Mesenchymal stem cell (in vitro differentiated cells and primary cell): ENCODE measurements at places on chromosomes 13 and 19.

- DNase-seq = peak; percentile 15
Observed at GRCh38 chr13:76790980-76791819, 95.0 kb downstream of the KCTD12 start.

DNA sequence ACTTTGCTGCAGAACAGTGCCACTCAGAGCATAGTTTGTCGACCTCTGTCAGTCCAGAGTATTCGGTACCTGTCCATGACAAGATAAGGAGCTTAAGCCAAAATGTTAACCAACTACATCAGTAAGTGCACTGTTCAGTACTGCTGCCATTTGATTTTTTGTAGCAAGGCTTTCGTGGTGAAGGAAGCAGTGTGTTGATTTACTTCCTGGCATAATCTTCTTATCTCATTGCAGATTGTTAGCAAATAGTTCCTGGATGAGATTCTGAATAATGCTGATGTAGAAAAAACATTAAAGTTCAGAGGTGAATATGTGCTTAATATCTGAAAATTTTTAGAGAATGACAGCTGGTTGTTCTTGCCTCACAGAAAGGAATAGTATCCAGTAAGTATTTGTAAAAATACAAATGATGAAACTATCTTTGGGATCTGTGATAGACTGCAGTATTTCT is 85.7 kb downstream of the LRRC63 start:
- peak; percentile 42 for DNase-seq

DNA sequence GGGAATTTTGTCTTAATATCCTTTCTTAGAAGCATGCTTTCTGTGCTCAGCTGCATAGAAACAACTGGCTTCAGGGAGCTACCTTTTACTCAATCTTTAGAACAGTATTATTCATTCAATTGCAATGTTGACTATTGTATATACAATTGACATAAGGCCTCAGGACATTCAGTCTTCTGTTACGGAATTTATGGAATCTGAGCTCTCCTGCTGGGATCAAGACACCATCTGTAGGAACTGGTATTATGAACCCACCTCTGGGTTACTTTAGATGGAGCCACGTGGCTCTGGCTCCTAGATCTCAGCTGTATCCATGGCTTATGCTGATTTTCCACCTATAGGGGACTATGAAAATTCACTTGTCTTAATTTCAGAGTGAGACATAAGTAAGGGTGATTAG is 716.2 kb upstream of the GPC6 start:
- peak; percentile 49 for DNase-seq

GRCh38 chr19:16208847-16209665 is 11.3 kb downstream of the AP1M1 start:
- DNase-seq = no peak

DNA sequence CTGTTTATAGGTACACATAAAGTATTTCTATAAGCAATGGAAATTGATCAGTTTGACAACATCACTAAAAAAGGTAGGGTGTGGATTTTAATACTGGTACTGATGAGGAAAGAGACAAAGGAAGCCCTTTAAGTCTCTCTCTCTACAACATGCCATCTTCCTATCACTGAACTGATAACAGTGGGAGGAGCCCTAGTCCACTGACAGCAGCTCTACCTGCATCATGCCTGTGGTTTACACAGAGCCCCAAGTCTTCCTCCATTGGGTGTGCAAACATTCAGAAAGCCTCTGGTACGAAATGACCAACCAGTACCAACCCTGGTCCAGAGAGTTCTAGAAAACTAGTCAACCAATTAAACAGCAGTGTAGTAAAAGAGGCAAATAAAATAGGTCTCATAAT is 53.4 kb downstream of the KLF12 start:
- no peak for DNase-seq

DNA sequence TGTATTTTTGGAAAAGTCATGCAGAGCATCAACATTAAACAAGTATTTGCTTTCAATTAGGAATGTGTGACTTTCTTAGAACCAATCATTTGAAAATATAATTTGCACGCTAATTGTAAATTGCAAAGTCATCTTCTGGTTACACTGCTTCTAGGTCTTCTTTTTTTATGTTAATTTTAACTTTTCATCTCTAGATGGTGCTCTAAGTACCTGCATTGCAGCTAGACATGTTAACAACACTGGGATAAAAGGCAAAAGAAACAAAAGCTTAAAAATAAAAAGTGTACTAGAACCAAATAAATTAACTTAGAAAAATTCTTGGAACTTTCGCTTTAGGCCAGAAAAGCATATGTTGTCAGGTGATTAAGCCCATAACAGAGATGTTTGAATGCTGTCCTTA is 2758.2 kb downstream of the PCDH9 start:
- DNase-seq = peak; percentile 57

GRCh38 chr13:29969286-29969685 is 118.9 kb upstream of the UBL3 start:
- DNase-seq = no peak

GRCh38 chr19:42208612-42209011 is 8.9 kb downstream of the DEDD2 start:
- DNase-seq = no peak

- DNase-seq = peak; percentile 29
Observed at GRCh38 chr13:96141032-96141431, 51.1 kb downstream of the HS6ST3 start.

- DNase-seq = no peak
Observed at GRCh38 chr13:60047918-60048317, 115.8 kb downstream of the DIAPH3 start.

DNA sequence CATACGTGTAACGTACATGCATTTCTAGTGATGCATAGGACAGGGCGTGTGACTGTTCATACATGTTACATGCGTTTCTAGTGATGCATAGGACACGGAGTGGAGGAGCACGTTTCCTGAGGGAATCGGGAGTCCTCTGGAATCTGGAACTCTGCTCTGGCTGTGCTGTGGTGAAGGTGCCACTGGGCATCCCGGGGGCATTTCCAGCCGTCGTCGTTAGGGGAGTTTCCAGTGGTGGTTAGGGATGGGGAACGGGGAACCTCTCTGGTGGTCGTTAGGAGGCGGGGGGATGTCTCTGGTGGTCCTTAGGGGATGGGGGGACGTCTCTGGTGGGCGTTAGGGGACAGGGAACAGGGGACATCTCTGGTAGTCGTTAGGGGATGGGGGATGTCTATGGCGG is 209.6 kb upstream of the SOX1 start:
- DNase-seq = no peak

GRCh38 chr13:45413826-45414307 is 4.3 kb downstream of the SLC25A30 start:
- no peak for DNase-seq

DNA sequence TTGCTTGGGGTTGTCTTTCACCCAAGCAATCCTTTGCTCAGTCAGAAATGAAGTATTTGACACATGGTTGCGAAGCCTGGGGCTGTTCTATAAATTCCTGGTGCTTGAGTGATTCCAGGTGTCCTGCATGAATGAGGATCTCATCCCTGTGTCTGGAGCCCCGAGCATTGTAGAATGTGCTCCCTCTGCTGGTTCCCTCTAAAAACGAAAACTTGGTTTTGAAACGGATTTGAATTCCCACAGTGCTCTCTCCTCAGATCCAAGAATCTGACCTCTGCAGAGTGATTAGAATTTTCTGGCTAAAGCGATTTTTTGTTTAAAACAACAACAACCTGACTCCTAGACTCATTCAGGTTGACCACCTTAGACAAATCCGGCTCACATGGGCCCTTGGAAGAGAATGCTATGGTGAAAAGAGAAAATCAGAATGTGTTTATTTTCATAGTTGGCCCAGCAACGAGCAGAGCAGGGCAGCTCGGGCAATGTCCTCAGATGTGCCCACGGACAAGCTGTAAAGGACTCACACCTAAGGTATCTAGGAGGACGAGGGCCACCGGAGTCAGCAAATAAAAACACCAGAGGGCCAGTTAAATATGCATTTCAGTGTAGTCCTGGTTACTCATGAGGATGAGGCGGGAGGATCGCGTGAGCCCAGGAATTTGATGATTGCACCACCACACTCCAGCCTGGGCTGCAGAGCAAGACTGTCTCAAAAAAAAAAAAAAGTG is 8.7 kb upstream of the ATP12A start:
- peak; percentile 92 for DNase-seq

DNA sequence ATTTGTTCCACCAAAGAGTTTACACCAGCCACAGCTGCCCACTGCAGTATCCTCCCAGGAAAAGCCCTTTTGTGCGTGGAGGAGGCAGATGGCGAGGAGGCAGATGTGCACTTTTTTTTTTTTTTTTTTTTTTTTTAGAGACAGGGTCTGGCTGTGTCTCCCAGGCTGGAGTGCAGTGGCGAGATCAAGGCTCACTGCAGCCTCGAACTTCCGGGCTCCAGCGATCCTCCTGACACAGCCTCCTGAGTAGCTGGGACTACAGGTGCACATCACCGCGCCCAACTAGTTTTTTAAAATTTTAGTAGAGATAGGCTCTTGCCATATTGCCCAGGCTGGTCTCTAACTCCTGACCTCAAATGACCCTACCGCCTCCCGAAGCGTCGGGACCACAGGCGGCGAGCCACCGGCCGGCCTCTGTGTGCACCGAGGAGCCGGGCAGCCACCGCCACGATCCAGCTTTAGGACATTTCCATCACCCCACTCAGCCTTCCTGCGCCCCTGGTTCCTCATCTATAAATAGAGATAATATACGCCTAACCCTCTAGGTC is 563 bp upstream of the PDCD5 start:
- DNase-seq = peak; percentile 6

DNA sequence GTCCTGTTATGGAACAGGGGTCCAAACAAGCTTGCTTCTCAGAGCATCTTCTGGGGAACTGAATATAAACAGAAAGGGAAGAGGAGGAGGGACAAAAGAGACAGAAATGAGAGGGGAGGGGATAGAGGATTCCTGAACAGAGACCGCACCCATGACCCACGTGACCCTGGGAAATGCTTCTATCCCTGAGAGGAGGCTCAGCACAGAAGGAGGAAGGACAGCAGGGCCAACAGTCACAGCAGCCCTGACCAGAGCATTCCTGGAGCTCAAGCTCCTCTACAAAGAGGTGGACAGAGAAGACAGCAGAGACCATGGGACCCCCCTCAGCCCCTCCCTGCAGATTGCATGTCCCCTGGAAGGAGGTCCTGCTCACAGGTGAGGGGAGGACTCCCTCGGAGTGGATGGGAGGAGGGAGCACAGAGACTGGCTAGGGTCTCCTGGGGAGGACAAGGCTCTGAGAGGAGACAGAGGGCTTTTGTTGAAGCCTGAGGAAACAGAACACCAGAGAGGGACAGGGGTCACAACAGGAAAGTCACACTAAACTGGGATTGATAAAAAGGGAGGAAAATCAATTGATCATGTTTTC is at the start of gene CEACAM6:
Gene CEACAM6, plus strand, starts transcription at position 203 of the 586 bp plus-strand sequence. Its CDS starts 109 bp downstream, at position 312.
- DNase-seq = no peak

DNA sequence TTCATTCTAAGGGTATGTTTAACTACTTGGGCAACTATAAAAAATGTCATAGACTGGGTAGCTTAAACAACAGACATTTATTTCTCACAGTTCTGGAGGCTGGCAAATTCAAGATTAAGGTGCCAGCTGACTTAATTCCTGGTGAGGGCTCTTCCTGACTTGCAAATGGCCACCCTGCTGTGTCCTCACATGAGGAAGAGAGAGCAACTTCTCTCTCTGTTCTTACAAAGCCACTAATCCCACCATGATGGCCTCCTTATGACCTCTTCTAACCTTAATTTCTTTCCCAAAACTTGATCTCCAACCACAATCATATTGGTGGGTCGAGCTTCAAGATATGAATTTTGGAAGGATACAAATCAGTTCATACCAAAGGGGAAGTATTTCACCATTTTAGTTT is 399.0 kb downstream of the DCT start:
- DNase-seq = no peak

- DNase-seq = peak; percentile 87
Observed at GRCh38 chr13:21014502-21015170, 46.8 kb downstream of the LATS2 start.

DNA sequence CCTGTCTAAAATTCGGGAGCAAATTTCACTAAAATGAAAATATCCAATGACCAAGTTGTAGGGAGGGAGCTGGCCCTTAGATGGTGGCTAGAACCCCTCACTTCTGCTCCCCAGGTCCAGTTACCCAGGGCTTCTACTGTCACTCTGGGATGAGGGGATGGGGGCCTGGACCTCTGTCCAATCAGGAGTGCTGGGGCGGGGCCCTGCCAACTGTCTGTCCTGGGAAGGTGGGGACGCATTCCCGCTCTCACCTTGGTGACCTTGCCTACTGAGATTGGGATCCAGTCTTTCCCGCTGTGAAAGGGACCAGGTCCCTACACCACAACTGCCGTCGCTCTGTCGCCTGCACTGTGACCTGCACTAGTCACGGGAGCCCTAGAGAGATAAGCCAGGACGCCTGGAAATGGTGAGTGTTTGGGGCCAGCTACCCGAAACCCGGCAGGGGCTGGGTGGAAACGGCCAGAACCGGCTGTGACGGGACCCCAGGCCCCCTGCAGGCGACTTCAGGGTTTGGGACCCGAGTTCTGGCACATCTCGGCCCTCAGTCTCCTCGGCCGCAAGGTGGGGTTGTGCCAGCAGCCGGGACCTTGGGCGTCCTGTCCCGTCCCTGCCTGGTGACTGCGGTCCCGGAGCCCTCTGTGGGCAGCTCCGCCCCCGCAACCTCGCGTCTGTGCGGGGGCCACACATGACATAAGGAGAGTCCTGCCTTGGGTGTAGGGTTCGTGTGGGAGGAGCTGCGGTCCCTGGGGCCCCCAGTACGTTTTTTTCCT is 22.8 kb downstream of the ZNF20 start:
- DNase-seq = no peak

GRCh38 chr13:103063376-103063775 is 2.8 kb downstream of the SLC10A2 start:
- DNase-seq = no peak

GRCh38 chr13:35994131-35994966 is 136.8 kb downstream of the DCLK1 start:
- DNase-seq = no peak
